Frontal cortex (tissue), 4 donors: ENCODE measurements at places on chromosomes 11 and 22.

DNA sequence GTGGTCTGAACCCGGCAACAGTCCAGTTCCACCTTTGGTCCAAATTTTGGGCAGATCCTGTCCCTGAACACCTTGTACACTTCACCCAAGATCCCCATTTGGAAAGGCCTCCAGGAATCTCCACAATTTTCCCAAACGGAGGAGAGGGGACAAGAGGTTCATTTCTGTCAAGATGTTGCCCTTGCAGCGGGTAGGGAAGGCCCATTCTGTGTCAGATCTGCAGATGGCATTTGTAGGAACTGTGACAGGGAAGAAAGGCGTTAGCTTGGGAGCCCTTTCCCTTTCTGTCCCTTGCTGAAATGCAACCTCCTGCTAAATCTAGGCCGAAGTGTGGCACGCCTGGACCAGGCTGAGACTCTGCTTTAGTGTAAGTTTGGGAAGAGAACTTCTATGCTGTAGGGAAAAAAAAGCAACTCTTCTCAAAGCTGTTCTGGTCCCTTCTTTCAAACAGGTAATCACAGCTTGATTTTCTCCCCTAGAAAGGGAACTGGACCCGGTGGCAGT is 86.0 kb downstream of the SCN3B start:
- no peak for DNase-seq

DNA sequence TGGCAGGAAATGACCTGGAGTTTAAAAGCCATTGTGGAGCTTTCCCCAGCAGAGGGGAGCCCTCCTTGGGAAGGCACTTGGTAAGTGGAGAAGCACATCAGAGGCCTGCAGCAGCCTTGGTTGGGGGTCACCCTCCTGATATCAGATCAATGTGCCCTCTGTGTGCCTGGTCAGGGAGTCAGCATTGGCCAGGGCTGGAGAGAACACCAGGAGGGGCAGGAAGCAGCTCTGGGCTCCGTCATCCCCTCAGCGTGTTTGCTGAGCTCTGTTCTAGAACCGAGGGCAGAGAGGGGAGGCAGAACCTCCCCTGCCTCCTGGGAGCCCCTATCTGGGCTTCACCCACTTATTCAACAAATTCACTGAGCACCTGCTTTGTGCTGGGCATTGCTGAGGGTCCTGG is 846.0 kb downstream of the TBC1D22A start:
- DNase-seq: no peak

GRCh38 chr11:35288817-35289541 is 130.4 kb downstream of the SLC1A2 start:
- no peak for DNase-seq

DNA sequence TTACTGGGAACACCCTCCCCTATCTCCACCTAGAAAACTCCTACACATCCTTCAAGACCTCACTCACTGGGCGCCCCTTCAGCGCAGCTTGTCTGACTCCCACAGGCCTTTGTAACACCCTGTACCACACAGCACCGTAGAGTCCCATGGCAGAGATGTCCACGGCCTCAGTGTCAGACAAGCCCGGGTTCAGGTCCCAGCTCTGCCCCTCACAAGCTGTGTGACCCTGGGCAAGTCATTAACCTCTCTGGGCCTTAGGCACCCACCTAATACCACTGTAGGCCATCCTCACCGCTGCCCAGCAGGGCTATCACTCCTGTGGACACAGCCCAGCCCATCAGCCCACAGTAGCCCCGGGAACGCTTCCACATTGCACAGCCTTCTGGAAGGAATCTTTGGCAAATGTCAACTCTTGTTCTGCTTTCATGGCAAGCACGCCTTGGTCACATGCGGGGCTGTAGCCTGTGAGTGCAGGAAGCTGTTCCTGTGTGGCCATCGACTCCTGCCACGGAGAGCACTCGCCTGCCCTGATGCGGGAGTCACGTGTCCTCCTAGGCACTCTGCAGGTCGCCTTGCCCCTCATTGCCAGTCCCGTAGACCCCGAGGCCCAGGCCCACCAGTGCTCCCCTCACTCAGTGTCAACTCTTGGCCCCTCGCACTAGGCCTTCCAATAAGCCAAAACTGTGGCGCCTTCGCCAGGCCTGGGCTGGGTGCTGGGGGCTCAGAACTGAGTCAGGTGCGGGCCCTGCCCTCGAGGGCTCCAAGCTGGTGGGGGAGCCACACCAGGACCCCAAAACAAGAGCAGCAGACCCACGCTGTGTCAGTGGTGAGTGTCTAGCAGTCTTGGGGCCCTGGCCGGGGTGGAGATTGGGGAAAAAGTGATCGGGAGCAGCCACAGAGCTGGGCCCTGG is 32.9 kb upstream of the RFPL3 start:
- no peak for DNase-seq

DNA sequence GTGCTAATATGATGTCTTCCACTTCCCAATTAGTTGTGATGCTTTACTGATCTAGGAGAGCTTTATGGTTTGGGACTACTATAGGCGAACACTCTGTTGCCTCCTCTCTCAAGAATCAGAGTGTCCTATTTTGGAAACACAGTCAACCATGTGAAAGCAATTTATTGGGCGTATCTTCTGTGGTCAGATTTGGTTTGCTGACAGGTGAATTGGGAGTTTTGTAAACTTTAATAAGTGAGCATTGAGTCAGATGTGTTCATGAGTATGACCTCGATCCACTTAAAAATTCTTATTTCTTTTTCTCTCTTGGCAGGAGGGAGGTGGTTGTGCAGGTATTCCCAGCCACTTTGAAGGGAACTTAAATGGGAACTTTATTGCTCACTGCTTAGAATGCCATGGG is 4.4 kb downstream of the CAT start:
- DNase-seq: no peak

GRCh38 chr22:50703726-50704509 is 31.3 kb downstream of the SHANK3 start:
- DNase-seq: no peak

GRCh38 chr22:39292561-39293074 is 26.8 kb downstream of the RPL3 start:
- DNase-seq: peak; percentile 50

DNA sequence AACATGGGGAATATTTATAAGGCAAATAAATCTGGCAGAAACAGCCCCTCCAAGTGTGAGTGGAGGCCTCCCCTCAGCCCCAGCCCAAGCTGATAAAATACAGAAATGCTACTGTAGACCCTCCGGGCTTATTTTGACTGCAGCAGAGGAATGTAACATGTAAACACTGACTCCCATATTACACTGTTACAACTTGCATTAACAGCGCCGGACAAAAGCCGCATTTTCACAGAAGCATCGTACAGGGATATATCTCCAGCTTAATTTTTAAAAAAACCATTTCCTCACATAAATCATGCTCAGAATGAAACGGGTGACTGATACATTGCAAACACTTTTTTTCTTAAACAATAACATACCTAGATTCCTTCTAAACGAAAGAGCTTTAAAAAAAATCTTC is 36.6 kb upstream of the COMT start:
- no peak for DNase-seq

DNA sequence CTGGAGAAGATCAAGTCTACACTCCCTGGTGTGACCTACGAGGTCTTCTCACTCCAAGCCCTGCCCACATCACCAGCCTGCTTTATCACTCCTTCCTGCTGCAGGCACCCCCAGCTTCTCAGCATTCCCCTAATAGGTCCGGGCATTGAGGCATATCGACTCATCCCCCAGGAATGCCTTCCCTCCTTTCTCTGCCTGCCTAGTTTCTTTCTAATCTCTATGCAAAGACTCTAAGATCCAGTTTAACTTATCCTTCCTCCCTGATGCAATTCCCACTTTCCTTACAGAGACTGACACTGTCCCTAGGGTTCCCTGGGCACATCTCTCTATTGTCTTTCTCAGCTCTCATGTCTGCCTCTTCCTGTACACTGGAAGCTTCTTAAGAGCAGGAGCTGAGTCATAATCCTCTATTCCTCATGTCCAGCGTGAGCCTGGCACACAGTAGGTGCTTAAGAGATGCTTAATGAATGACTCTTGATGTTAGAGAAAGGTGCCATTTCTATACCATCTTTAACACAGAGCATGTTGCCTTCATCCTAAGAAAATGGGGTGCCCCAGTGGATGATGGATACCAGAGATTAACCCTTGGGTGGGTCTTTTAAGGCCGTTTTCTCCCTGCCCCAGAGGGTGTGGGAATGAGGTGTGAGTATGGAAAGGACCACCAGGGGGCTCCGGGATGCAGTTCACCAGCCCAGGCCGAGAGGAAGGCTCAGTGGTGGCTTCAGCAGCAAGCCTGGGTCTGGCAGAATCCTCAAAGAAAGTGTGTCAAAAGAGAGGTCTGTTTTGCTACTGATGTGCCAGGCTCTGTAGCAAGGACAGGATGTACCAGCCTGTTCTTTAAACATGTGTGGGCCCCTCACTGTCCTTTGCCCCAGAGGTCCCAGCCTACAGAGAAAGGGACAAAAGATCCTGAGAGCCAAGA is 34.7 kb downstream of the PARVA start:
- DNase-seq: peak; percentile 6

DNA sequence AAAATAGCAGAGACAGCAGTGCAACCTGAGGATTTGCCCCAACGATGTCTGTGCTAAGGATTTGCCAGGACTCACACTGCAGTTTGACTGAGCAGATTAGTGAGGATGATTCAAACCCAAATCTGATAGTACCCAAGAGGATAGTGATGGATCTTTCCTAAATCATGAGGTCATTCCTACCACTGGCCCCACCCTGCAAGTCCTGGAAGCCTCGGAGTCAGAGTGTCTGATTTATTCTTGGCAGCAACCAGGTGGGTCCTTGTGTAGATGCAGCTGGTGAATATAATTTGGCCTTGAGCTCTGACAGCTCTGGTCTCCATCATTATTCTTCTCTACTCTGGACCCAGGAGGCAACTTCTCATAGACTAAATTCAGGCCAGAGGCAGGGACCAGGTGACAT is 179.3 kb upstream of the RAG2 start:
- no peak for DNase-seq

DNA sequence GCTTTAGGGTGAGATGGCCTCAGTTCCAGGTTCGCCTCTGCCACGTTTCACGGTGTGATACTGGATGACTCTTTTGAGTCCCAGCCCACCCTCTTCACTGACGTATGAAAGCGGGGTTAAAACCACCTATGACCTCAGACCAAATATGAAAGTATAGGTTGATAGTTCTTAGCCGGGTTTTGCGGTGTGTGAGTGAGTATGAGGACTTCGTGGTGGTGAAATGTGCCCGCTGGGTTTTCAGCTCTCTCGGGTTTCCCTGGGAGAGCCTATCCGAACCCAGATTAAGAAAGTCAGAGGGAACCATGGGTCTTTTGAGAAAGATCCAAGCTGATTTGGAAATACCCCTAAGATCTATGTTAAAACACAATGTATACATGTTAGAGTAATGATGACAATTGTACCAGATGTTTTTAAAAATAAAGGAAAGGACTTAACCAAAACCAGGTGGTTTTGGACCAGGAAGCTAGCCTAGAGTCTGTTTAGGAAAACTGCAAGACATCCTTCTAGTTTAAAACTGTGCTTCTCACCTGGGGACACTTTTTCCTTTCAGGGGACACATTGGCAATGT is 25.8 kb upstream of the ST3GAL4 start:
- no peak for DNase-seq

DNA sequence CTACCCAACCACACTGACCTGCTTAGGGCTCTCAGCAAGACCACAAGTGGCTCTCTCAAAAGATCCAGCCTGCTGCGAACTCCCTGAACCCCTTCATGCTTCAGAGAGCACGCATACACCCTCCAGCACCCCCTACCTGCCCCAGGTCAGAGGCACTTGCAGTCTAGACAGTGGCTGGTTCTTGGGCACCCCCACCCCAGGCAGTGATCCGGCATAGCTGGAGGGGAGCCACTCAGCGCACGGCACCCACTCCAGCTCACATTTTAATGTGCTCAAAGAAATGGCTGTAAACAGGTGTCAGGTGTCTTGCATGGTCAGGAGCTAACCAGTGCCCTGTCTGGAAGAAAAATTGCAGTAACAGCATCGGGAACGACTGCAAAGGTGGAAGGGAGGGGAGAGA is 140.8 kb downstream of the PKNOX2 start:
- DNase-seq: no peak

DNA sequence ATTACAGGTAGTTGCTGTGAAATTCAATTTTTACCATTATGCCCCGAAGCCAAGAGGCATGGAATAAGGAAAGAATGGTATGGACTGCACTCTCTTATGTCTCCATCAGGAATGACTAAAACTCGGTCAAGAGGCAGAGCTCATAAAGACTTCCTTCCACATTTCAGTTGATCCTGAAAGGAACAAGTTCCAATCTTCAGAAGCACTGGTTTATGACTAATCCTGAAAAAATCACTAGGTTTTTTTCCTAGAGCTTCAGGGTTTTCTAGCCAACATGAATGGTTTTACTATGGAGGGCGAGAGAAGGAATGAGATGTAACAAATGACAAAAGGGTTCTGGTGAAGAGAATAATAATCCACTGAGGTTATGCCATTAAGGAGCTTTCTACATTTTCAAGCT is 832.2 kb downstream of the NTM start:
- DNase-seq: no peak

DNA sequence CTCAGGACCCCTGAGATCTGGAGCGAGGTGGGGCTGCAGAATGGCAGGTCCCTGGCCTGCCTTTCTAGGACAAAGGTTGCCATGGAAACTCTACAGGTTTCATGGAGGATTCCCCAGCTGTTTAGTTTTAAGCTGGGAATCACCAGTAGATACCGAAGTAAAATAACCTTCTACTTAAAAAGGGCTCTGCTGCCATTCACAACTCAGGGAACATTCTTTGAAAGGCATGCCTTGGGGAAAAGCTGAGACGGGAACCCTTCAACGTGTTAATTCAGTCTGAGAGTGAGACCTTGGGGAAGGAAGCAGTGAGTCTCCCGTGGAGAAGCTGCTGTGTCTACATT is 493.3 kb downstream of the BRD1 start:
- no peak for DNase-seq

DNA sequence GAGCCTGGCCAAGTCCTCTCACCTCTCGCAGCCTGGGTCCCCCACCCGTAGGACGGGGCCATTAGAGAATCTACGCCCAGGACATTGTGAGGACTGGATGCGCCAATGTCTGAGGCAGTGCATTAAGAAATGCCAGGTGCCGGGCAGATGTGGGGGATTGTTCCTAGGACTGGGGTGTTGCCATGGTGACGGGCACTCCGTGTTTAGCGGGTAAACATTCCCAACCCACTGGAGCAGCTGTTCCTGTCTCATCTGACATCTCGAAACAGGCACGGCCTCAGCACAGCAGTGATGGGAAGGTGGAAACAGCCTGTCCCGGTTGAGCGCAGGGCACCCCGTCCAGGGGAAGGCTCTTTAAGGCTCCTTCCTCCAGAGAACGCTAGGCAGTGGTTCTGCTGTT is 99.6 kb upstream of the RTL6 start:
- no peak for DNase-seq

- no peak for DNase-seq
Observed at GRCh38 chr11:130465263-130465662, 16.8 kb downstream of the ADAMTS15 start.

GRCh38 chr11:65661599-65662246 is 993 bp downstream of the RELA start:
- no peak for DNase-seq

GRCh38 chr11:72037554-72038311 is 39.0 kb downstream of the IL18BP start:
- DNase-seq: no peak

DNA sequence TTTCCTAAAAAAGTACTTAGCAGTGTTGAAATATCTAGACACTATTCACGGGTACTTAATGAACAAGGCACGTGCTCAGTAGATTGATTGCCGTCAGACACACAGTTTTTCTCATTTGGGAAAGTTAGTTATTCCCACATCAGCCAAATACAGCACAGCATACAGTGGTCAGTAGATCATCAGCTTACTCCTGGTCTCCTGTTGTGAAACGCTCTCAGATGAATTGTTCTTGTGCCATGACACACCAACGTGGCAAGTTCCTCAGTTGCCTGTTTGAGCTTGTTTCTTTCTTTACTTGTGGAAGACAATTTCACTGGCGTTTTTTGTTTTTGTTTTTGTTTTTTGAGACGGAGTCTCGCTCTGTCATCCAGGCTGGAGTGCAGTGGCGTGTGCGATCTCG is 8.6 kb downstream of the TAB1 start:
- DNase-seq: no peak
